ENCODE measurements at places on chromosomes 5 and 9.

DNA sequence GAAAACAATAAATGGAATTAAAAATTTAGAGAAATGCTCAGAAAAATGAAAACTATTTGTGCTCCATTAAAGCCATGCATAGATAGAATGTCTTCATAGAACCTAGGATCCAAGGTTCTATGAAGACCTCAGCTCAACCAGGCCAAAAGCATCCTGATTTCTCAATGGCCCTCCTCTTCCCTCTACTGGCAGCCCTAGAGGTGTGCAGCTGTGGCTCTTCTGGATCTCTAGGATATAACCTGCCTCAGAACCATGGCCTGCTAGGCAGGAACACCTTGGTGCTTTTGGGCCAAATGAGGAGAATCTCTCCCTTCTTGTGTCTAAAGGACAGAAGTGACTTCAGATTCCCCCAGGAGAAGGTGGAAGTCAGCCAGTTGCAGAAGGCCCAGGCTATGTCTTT is 15.1 kb downstream of the IFNA1 start:
- DNase-seq: no peak

- DNase-seq: no peak
These were observed 35.2 kb downstream of the OR2K2 start for GRCh38 chr9:111294691-111295451.

GRCh38 chr5:44321144-44321725 is 68.0 kb downstream of the FGF10 start:
- no peak for DNase-seq

DNA sequence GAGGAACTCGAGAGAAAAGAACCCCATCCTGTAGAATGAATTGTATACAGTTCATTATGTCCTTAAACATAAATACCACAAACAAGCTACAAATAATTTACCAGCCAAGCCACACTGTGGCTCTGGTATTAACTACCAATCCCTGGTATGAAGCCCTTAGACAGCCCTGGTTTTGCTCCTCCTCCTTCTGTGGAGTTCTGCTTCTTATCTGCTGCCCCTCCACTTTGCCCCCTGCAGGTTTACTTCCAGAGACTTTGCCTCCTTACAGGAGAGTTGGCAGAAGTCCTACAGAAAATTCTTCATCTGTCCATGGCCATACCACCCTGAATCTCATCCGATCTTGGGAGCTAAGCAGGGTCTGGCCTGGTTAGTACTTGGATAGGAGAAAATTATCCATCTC is 219.8 kb downstream of the ACTL7B start:
- no peak for DNase-seq

All from stimulated activated CD4-positive, alpha-beta T cell treated with anti-CD3 and anti-CD28 coated beads, Interleukin-1b, Interleukin-23, amount 100 ng/mL, for 24 hours (primary cell).